Tibial nerve (tissue), 4 donors: ENCODE measurements at places on chromosomes 16 and 17.

DNA sequence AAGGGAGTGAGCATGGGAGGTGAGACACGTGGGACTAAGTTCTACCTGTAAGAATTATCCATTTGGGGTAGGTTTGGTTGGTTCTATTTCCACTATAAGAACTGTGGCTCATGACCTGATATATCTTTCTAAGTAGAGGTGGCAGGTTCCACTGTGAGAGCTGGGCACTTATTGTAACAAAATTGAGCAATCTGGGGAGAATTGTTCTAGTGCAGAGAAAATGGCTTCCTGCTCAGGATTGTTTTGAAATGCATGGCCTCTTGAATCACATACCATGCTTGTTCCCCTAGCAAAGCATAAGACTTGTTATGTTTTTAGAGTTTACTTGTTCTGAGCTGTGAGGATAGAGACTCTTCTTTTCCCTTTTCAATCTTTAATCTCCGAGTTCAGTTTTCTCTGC, 125.9 kb downstream of the MAP2K6 start:
- peaks cover 61% of the 10 kb centered on the region for H3K36me3 ChIP-seq
- DNase-seq, result no peak
- H3K4me1 ChIP-seq, result no peaks in the 10 kb centered on the region
- no peak overlapping the region for H3K4me3 ChIP-seq
- no peaks in the 10 kb centered on the region for H3K27me3 ChIP-seq

- peaks cover 17% of the 10 kb centered on the region for H3K4me1 ChIP-seq
- no peak for DNase-seq
- no peaks in the 10 kb centered on the region for H3K36me3 ChIP-seq
- no peak overlapping the region for H3K4me3 ChIP-seq
These were observed 24.1 kb downstream of the PSMD7 start for GRCh38 chr16:74320707-74321106.

- peaks cover 62% of the 10 kb centered on the region for H3K4me1 ChIP-seq
- no peaks in the 10 kb centered on the region for H3K27me3 ChIP-seq
- H3K27ac ChIP-seq, result no peak overlapping the region
- no peaks in the 10 kb centered on the region for H3K36me3 ChIP-seq
- no peak overlapping the region for H3K4me3 ChIP-seq
- DNase-seq, result no peak
These were observed 11.9 kb upstream of the COL1A1 start for GRCh38 chr17:50213026-50214022.

- DNase-seq, result no peak
- no peaks in the 10 kb centered on the region for H3K27me3 ChIP-seq
- no peak overlapping the region for H3K4me3 ChIP-seq
- H3K36me3 ChIP-seq, result no peaks in the 10 kb centered on the region
- no peaks in the 10 kb centered on the region for H3K4me1 ChIP-seq
- no peak overlapping the region for H3K27ac ChIP-seq
These were observed 22.5 kb upstream of the LYRM9 start for GRCh38 chr17:27915709-27916108.

GRCh38 chr16:49193596-49193995, 88.0 kb downstream of the CBLN1 start:
- H3K27ac ChIP-seq, result no peak overlapping the region
- no peak overlapping the region for H3K4me3 ChIP-seq
- no peaks in the 10 kb centered on the region for H3K36me3 ChIP-seq
- H3K27me3 ChIP-seq, result no peaks in the 10 kb centered on the region

DNA sequence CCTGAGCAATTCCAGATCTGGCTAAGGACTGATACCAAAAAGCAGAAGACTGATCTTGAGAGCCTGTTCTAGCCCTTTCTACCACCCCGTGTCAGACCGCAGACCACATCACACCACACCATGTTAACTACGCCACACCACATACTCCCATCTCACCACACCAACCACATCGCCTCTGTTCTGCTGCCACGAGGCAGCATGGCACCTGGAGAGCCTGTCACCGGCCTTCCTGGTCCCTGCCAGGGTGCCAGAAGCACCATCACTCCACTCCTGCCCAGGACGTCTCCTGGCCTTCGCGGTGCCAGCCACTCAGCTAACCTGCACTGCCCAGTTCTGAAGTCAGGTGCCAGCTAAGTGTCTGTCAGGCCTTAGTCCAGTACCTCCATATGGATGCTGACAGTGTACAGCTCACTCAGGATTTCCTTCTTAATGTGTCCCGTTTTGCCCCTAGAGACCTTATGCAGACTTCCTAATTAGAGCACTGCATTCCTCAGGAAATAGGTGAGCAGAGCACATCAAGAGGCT, 37.2 kb upstream of the BCAR1 start:
- H3K27me3 ChIP-seq, result no peaks in the 10 kb centered on the region
- no peak for DNase-seq
- H3K4me3 ChIP-seq, result no peak overlapping the region
- H3K36me3 ChIP-seq, result peaks cover 61% of the 10 kb centered on the region

DNA sequence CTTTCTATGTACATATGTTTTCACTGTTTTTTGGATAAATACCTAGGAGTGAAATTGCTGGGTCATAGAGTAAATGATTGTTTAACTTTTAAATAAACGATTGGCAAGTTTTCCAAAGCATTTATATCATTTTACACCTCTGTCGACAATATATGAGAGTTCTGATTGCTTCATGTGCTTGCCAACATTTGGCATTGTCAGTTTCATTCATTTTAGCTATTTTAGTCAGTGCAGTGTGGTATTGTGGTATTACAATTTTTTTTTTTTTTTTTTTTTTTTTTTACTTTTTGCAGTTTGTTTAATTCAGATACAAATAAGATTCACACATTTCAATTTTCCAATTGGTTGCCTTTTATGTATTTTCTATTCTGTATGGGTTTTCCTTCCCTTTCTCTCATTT, 26.0 kb downstream of the TADA2A start:
- no peak for DNase-seq
- H3K36me3 ChIP-seq, result no peaks in the 10 kb centered on the region
- no peak overlapping the region for H3K27ac ChIP-seq
- H3K27me3 ChIP-seq, result no peaks in the 10 kb centered on the region
- H3K4me1 ChIP-seq, result no peaks in the 10 kb centered on the region

GRCh38 chr16:27729516-27730304, 179.8 kb downstream of the KATNIP start:
- H3K4me3 ChIP-seq, result no peak overlapping the region
- H3K4me1 ChIP-seq, result no peaks in the 10 kb centered on the region
- peak; percentile 17 for DNase-seq
- H3K36me3 ChIP-seq, result no peaks in the 10 kb centered on the region
- H3K27me3 ChIP-seq, result no peaks in the 10 kb centered on the region
- no peak overlapping the region for H3K27ac ChIP-seq

DNA sequence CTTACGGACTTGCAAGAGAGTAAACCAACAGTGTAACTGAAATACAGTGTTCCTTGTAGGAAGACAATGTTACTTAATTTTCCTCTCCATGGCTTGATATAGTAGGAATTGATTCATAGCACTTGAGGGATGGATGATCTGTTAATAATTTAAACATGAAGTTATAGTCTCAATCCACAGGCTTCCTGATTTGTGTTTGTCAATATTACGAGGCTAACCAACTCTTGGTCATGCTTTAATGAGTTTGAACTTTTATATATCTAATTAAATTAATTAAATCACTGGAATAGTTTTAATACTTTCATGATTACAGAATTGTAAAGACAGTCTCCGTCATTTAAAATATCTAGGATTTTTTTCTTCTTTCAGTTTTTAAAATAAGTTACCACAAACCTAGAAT, 112.0 kb upstream of the HAS3 start:
- no peak overlapping the region for H3K4me3 ChIP-seq
- H3K27ac ChIP-seq, result no peak overlapping the region
- no peaks in the 10 kb centered on the region for H3K27me3 ChIP-seq
- no peaks in the 10 kb centered on the region for H3K36me3 ChIP-seq
- H3K4me1 ChIP-seq, result no peaks in the 10 kb centered on the region

- DNase-seq, result peak; percentile 62
- H3K4me1 ChIP-seq, result no peaks in the 10 kb centered on the region
- H3K27ac ChIP-seq, result peak overlapping the region; percentile 83
- H3K36me3 ChIP-seq, result no peaks in the 10 kb centered on the region
- H3K4me3 ChIP-seq, result no peak overlapping the region
These were observed 3.6 kb upstream of the TMEM92 start for GRCh38 chr17:50270435-50271362.

- DNase-seq, result no peak
- H3K36me3 ChIP-seq, result no peaks in the 10 kb centered on the region
- H3K27ac ChIP-seq, result no peak overlapping the region
These were observed 856.7 kb downstream of the CDH8 start for GRCh38 chr16:61179561-61179960.

GRCh38 chr16:85861095-85861825, 37.7 kb upstream of the IRF8 start:
- H3K4me1 ChIP-seq, result no peaks in the 10 kb centered on the region
- DNase-seq, result no peak
- no peak overlapping the region for H3K27ac ChIP-seq
- H3K36me3 ChIP-seq, result no peaks in the 10 kb centered on the region

DNA sequence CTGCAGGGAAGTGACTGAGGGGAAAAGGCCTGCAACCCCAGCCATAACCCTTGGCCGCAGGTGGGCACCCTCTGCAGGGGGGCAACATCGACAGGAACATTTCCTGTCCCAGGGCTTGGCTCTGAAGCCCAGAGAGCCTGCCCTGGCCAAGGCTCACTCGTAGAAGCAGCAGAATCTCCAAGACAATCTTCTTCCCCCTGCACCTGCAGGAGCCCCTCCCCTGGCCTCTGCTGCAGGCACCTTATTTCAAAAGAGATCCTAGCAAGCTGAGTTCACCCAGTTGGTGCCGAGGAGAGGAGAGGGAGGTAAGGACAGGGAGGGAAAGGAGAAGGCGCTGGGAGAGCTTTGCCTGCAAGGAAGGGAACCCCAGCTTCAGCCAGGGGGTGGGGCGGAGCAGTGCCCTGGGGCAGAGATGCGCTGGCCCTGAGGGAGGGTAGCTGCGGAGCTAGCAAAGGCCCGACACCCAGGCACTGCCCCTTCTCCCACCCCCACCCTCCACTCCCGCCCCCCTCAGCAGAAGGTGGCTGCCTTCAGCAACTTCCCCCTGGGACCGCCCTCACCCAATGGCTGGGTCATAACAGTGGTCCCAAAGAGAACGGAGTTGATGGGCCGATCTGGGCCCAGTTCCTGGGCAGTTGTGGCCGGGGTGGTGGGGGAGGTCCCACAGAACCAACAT, 104.3 kb upstream of the TNRC6C start:
- no peak overlapping the region for H3K27ac ChIP-seq
- H3K4me3 ChIP-seq, result no peak overlapping the region
- H3K36me3 ChIP-seq, result no peaks in the 10 kb centered on the region
- no peak for DNase-seq

DNA sequence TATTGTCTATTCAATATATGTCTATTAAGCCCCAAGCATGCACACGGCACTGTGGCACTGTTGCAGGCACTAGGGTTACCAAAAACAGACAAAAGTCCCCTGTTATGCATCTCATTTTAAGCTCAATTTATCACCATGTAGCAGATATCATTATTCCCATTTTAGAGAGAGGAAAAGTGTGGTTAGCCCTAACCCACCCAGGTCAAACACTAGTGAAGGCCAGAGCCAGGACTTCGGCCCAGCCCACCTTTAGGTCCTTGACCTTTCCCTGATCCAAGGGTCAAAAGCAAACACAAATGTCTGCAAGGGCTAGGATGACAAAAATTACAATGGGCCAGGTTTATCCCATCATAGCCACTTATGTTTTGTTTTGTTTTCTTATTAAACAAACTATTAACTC, 130.3 kb upstream of the NUDT7 start:
- no peak for DNase-seq
- no peaks in the 10 kb centered on the region for H3K4me1 ChIP-seq
- H3K36me3 ChIP-seq, result no peaks in the 10 kb centered on the region
- H3K27ac ChIP-seq, result no peak overlapping the region

DNA sequence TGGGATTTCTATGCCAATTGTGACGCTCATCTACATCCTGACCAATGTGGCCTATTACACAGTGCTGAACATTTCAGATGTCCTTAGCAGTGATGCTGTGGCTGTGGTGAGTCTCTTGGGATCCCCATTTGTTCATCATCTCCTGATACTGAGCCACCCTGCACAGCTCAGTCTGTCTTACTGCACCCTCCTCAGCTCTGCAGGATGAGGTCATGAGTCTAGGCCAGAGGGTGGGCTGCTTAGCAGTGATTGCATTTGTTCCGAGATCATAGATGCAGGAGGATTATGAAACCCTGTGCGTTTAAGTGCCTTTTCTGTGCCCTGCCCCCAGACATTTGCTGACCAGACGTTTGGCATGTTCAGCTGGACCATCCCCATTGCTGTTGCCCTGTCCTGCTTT, 19.5 kb downstream of the SLC7A6OS start:
- H3K4me3 ChIP-seq, result no peak overlapping the region
- no peaks in the 10 kb centered on the region for H3K36me3 ChIP-seq
- peak overlapping the region; percentile 88 for H3K27ac ChIP-seq
- peaks cover 64% of the 10 kb centered on the region for H3K4me1 ChIP-seq
- H3K27me3 ChIP-seq, result no peaks in the 10 kb centered on the region
- DNase-seq, result no peak

DNA sequence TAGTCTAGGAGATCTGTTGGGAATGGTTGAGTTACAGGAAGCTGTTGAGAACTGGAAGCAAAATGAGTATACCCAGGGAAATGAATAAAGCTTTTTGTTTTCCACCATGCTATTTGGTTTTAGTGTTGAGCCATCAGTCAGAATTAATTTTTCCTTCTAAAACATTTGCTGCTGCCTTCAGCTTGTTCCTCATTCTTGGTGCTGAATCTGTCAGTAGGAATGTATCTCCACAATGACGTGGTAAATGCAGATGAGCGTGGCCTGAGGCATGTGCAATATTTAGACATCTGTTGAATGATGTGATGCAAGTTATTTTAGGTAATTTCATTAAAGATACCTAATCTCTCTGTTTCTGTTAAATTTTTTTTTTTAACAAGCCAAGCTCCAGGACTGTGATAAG, 10.9 kb downstream of the HAPSTR1 start:
- H3K27me3 ChIP-seq, result no peaks in the 10 kb centered on the region
- DNase-seq, result no peak
- peaks cover 37% of the 10 kb centered on the region for H3K36me3 ChIP-seq
- peaks cover 59% of the 10 kb centered on the region for H3K4me1 ChIP-seq
- H3K27ac ChIP-seq, result peak overlapping the region; percentile 33

DNA sequence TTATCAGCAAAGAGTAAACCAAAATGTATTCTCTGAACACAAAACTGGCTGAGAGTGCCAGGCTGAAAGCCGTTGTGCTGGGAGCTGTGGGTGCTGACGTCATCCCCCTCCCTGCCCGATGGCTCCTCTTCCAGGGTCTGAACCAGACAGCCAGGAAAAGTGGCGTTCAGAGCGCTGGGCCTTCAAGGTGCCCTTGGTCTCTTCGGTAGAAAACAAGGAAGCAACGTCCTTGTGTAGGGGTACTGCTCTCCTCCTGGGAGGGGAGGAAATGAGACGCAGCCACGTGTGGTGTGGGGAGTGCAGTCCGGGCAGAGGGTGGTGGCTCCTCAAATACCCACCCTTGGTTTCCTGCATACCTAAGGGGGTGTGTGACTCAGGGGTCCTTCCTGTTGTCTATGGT, 394.7 kb downstream of the SEC14L1 start:
- DNase-seq, result no peak
- no peaks in the 10 kb centered on the region for H3K36me3 ChIP-seq
- H3K4me3 ChIP-seq, result no peak overlapping the region
- no peaks in the 10 kb centered on the region for H3K4me1 ChIP-seq
- H3K27ac ChIP-seq, result no peak overlapping the region

GRCh38 chr17:50550661-50551432, 3.9 kb downstream of the SPATA20 start:
- H3K27ac ChIP-seq, result peak overlapping the region; percentile 45
- H3K36me3 ChIP-seq, result no peaks in the 10 kb centered on the region
- peak; percentile 68 for DNase-seq
- H3K4me3 ChIP-seq, result no peak overlapping the region
- H3K27me3 ChIP-seq, result no peaks in the 10 kb centered on the region

GRCh38 chr17:57368637-57369336, 112.5 kb downstream of the MSI2 start:
- H3K36me3 ChIP-seq, result no peaks in the 10 kb centered on the region
- no peak overlapping the region for H3K4me3 ChIP-seq
- H3K27me3 ChIP-seq, result no peaks in the 10 kb centered on the region
- no peak overlapping the region for H3K27ac ChIP-seq
